ENCODE measurements at places on chromosomes 3 and 15.

GRCh38 chr3:190528706-190529105 lies 14.8 kb downstream of the IL1RAP start:
- DNase-seq = no peak

DNA sequence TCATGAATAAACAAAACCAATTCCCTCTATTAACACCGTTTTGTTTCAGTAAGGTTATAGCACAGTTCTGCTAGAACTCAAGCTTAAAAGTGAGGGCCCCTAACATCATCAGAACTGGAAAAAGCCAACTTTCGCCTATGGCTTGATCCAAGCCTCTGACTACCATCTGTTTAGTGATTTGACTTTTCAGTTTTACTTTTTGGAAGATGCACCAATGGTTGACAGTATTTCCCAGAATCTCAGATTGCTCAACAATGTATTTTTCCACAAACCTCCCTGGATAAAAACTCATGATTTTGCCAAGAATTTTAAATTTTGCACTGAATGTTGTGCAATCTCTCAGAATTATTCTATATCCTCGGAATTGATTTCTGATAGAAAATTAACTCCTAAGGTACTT lies 190.7 kb downstream of the LSAMP start:
- no peak for DNase-seq

GRCh38 chr15:89645680-89646079 lies 9.6 kb downstream of the KIF7 start:
- DNase-seq = no peak

DNA sequence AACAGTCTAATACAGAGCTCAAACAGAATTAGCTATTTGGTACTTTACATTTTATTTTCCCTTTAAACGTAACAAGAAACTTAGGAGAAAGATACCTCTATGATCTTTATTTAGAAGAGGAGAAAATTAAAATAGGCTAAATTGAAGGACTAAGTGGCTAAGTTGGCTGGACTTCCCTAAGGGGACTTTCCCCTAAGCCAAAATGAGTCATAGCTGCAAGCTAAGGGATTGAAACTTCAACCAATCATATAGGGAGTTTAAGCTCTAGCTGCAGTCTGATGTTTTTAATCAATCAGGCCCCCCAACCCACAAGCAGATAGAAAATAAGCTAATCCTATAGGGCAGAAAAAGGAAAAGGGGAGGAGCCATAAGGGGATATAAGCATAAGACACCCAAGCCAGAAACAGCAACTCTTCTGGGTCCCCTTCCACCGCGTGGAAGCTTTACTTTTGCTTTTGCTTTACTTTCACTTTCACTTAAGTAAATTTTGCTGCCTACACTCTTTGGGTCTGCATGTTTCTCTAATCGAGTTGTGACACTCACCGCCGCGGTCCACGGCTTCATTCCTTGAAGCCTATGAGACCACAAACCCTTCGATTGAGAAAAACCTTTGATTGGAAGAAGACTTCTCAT lies 1108.5 kb upstream of the EPHA6 start:
- no peak for DNase-seq

DNA sequence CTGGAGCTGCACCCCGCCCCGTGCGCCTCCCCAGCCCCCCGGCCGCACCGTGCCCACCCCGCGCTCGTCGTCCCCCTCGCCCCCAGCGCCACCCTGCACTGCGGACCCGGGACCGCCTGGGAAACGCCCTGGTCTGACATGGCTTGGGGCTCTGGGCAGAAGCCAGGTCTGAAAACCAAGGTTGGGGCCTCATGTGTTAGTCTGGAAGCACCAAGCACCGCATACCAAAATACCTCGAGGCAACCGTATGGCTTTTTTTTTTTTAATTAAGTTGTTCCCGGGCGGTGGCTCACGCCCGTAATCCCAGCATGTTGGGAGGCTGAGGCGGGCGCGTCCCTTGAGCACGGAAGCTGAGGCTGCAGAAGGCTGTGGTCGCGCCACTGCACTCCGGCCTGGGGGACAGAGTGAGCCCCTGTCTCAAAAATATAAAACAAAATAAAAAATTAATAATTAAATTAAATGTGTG lies 91.5 kb upstream of the CHD2 start:
- no peak for DNase-seq

DNA sequence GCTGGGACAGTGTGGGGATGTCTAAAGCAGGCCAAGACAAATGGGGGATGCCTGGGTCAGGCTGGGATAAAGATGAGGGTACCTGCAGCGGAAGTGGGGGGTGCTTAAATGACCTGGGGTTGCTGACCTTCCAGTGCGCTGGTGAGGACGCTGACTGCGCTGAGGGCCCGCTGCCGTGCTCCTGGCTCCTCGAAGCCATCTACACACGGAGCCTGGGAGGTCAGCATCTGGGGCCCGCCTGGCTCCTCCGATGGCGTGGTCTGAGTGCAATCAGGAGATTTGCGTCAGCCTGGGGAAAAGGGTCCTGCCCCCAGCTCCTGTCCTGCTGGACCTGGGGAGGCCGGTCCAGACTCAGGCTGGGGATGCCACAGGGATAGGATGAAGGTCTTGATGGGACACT lies 50.7 kb downstream of the SCN5A start:
- no peak for DNase-seq

GRCh38 chr3:181425074-181425473 lies 286.7 kb upstream of the SOX2 start:
- DNase-seq = no peak

- DNase-seq = no peak
Measured at GRCh38 chr3:152046280-152046679, 172.8 kb downstream of the SUCNR1 start.
